Camera-type eye (tissue), 1 donor: ENCODE measurements at places on chromosomes 2 and 18. TPM values are rescaled to one million over a fixed set of nuclear protein-coding genes. Genes with fewer than 3 reads are reported as not detected.

Gene CCDC102B
- 61.4 TPM for total RNA-seq

Gene TSHZ1
- total RNA-seq, result 17.5 TPM

Gene PLEK
- 7.2 TPM for total RNA-seq

Gene GPC1
- 51.4 TPM for total RNA-seq

Gene RNF125
- 4.1 TPM for total RNA-seq

Gene MYO5B
- 56.7 TPM for total RNA-seq

Gene GKN1
- total RNA-seq, result not detected

Gene CD28
- 2.7 TPM for total RNA-seq

Gene ERICH2
- total RNA-seq, result not detected

Gene LIPG
- 20.2 TPM for total RNA-seq

Gene IGFBP5
- total RNA-seq, result 508 TPM

Gene NAB1
- total RNA-seq, result 129 TPM

Gene IL1B
- total RNA-seq, result 1.6 TPM

Gene CCL20
- total RNA-seq, result not detected

Gene EVX2
- total RNA-seq, result not detected

Gene RGPD3
- total RNA-seq, result 1.3 TPM

Gene MFSD2B
- total RNA-seq, result 0.60 TPM

Gene MALL
- 10.9 TPM for total RNA-seq

Gene CAVIN2
- 39.8 TPM for total RNA-seq
